GM04503 (cell line): ENCODE measurements at places on chromosomes 3 and 15.

GRCh38 chr3:102748646-102749045 lies 313.8 kb downstream of the ZPLD1 start:
- no peak for DNase-seq

DNA sequence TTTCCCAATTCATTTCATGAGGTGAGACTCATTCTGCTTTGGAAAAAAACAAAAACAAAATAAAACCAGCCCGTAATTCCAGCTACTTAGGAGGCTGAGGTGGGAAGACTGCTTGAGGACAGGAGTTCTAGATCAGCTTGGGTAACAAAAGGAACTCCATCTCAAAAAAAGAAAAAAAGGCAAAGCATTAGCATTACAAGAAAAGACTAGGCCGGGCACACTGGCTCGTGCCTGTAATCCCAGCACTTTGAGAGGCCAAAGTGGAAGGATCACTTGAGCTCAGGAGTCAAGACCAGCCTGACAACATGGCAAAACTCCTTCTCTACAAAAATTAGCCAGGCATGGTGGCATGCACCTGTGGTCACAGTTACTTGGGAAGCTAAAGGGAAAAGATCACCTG lies 33.9 kb downstream of the TRPM7 start:
- no peak for DNase-seq

DNA sequence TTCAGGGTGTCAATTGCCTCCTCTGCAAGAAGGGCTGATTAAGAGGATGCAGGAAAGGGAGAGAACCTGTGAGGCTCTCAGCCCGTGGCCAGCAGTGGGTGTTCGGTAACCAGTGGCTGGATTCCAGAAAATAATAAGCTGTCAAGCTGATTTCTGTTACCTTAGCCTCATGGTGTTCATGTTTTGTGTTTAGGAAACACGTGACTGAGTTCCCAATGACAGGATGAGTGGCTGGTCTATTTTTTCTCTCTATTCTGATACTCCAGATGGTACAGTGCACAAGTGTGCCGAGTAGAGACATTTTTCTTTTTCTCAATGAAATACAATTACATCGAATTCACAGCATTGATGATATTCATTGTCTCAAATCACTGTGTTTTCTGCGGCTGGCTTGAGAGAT lies 43.6 kb downstream of the EDEM1 start:
- DNase-seq, result no peak

DNA sequence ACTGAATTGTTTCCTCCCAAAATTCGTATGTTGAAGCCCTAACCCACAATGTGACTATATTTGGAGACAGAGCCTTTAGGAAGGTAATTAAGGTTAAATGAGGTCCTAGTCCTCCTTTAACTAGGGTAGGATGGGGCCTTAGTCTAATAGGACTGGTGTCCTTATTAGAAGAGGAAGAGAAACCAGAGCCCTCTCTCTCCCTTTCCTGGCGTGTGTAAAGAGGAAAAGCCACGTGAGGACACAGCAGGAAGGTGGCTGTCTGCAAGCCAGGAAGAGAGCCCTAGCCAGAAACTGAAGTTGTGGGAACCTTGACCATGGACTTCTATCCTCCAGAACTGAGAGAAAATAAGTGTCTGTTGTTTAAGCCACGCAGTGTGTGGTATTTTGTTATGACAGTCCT lies 94.3 kb downstream of the OXNAD1 start:
- no peak for DNase-seq

- no peak for DNase-seq
These were observed 341.6 kb downstream of the ERC2 start for GRCh38 chr3:56126632-56127031.

GRCh38 chr15:95302809-95303208 lies 1027.7 kb upstream of the NR2F2 start:
- no peak for DNase-seq

DNA sequence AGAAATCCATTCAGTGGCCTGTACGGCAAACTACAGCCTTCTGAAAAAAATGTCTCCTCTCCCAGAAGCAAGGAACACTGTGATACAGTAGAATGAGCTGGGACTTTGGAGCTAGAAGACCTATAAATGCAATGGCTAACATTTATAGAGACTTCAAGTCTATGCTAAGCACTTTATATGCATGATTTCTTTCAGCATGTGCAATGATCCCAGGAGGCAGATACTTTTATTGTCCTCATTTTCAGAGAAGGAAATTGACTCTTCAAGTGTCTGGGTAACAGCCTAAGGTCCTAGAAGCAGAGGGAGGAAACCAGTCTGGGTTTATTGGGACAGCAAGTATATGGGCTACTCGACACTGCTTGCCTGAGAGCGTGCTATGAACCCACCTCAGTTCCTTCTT lies 140.9 kb downstream of the ALDH1A2 start:
- no peak for DNase-seq

DNA sequence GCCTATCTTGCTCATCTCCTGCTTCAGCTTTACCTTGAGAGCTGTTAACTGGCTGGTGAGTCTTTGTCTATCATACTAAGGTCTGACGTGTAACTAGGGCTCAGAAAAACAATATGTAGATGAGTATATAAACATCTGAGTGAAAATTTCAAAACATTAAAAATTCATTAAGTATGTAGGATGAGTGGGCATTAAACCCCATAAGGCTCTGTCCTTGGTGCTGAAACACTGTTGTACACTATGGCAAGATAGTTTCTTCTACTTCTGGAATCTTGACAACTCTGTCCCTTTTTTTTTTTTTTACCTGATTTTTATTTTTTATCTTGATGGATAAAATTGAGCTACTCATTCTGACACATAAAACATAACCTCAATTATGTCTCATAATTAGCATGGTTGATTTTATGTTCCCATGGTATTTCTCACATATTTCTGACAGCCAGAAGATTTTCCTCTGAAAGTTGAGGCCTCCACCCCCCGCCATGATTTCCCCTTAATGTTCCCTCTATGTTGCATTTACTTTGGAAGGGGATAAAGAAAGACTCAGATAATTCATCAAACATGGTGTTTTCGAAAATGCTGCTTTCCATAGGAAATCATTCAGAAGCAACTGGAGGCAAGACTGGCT lies 54.3 kb downstream of the DGKG start:
- DNase-seq, result no peak

DNA sequence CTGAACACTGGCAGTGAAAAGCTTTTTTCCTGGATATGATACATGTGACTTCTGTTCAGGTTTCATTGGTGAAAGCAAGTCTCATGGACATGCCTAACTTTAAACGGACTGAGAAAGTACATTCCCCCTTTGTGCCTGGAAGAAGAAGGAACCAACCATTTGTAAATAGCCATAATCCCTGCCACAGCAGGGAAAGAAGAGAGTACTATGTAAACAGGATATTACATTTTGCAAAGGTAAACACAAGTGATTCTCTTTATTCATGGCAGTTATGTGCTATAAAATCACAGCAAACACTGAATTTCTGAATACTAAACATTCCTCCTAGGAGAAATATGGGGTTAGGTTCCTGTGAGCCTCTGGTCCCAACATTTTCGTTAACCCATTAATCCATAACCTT lies 46.8 kb downstream of the PRICKLE2 start:
- no peak for DNase-seq

DNA sequence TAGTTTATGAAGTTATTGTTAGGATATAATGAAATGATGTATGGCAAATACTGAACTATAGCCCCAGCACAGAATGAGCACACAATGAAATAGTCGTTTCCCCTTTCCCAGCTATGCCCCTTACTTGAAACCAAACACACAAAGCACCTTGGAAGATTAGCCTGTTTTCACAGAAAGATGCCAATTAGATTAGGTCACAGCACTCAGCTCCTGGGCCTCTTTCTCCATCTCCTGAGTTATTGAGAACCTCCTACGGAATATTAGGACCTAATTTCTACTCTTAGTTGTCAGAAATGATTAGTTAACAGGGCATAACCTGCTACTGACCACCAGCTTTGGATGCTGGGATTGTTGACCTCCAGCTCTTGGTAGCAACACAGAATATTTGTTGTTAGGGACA lies 269.4 kb upstream of the ROPN1 start:
- no peak for DNase-seq

DNA sequence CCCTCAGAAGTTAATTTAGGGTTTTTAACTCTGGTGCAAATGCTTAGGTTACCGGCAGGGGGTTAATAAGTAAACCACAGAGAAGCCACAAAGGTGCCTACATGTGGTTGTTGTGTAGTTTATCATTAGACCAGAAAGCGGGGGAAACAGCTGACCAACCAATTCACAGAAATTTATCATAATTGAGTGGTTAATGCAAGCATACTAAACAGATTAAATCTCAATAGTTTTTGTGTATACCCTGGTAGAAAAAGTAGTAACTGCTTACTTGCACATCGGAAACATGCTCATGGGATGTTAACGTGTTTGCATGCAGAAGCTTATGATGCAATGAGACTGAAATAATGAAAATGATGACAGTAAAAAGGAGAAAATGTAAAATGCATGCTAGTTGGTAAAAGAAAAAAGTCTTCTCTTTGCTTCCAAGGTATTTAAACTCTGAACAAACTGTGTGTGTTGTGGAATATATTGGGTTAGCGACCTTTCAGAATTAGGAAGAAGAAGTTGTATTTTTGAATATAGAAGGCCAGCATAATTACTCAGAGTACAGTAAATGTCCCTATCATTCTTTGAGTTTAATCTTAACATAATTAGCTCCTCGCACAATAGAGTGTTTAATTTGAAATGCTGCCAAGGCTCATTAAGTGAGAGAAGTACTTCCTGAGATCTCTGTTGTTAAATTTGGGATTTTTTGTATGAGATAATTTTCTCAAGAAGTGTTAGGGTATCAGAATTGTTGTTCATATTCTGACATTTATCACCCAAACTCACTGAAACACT lies 316.2 kb downstream of the PTPRG start:
- no peak for DNase-seq

DNA sequence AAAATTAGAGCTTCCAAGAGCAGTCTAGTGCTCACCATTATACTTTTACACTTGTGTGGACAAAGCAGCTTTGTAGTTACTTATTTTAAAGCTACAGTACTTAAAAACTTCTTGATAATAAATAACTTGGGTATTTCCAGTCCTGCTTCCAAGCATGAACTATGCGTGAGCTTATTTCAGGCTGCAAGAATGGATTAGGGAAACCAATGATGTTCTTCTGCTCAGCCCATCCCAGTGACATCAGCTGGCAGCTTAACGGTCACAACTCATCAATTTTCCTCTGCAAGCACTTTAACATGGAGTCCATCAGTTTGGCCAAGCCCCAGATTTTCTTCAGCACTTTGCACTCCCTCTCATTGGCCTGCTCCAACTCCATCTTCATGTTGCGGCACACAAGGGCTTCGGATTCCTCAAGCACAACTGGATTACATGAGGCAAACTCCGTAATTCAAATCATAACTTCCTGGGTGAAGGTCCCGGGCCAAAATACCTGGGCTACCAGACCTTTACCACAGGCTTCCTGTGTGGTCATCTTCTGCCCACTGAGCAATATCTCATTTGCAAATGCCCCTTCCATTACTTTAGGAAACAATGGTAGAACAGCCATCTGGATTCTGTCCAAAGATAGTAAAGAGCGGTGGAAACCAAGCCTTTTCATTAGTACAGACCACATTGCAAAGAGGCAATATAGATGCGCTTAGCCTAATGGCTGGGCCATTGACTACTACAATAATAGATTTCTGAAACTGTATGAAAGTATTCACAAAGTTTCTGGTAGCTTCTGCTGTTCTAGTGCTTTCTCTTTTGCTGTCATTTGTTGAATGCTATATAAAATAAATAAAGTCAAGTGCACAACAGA lies 87.5 kb upstream of the DAZL start:
- DNase-seq, result no peak

DNA sequence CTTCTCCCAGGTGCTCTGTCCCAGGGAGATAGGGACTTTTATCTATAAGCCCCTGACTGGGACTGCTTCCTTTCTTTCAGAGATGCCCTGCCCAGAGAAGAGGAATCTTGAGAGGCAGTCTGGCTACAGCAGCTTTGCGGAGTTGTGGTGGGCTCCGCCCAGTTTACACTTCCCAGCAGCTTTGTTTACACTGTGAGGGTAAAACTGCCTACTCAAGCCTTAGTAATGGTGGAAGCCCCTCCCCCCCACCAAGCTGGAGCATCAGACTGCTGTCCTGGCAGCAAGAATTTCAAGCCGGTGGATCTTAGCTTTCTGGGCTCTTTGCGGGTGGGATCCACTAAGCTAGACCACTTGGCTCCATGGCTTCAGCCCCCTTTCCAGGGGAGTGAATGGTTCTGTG lies 253.8 kb upstream of the ARL6 start:
- no peak for DNase-seq
